Amygdala (tissue), 56 donors: ENCODE measurements at places on chromosomes 11 and 22.

DNA sequence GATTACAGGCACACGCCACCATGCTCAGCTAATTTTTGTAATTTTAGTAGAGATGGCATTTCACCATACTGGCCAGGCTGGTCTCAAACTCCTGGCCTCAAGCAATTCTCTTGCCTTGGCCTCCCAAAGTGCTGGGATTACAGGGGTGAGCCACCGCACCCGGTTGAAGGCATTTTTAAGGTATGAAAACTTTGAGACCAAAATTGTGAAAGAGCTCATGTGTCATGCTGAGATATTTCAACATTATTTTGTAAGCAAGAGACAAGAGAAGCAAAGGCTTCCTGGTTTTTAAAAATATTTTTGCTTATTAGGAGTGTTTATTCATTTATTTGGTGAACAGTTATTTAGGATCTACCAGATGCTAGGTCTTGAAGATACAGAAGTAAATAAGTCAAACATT lies 6.8 kb downstream of the NHERF4 start:
- DNase-seq = no peak

DNA sequence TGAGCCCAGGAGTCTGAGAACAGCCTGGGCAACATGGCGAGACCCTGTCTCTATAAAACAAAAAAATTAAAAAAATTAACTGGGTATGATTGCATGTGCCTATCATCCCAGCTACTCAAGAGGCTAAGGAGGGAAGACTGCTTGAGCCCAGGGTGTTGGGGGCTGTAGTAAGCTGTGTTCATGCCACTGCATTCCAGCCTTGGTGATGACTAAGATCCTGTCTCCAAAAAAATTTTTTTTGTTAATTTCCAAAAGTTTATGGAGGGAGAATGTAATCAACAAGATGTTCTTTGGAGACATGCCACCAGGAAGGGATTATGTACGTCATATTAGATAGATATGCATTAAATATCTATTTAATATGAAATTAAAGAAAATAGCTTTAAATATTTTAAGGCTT lies 267.5 kb downstream of the SBF2 start:
- DNase-seq = no peak

DNA sequence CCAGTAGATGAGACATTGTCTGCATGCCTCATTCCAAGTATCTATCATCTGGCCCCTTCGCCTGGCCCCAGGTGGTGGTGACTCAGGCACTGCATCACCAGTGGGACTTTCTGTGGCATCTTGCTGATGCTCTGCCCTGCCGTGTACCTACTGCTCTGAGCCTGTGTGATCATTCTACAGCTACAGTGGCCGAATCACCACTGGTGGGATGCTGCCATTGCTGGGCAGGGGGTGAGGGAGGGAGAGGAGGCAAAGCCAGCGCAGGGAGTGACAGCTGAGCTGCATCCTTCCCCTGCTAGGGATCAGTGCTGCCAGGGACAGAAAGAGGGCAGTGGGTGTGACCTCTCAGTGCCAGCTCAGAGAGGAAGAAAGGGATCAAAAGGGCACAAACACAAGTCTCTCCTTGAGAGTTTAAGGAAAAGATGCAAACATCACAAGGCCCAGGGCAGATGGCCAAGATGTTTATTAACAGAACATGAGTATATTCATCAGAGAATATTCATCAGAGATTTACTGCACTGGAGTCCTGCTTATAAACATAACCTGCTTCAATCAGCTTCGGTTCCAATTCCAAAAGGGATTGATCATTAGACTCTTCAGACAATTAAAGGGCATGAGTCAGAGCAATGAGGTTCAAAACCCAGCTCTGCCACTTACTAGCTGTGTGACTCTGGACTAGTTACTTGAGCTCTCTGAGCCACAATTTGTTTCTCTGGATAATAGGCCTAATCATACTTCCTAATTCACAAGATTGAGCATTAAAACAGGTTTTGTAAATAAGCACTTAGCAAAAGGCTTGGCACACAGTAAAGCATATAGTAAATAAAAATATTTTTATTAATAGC lies 109.8 kb downstream of the NAT10 start:
- DNase-seq = no peak

GRCh38 chr22:21028277-21029251 lies 3.8 kb downstream of the SLC7A4 start:
- no peak for DNase-seq

DNA sequence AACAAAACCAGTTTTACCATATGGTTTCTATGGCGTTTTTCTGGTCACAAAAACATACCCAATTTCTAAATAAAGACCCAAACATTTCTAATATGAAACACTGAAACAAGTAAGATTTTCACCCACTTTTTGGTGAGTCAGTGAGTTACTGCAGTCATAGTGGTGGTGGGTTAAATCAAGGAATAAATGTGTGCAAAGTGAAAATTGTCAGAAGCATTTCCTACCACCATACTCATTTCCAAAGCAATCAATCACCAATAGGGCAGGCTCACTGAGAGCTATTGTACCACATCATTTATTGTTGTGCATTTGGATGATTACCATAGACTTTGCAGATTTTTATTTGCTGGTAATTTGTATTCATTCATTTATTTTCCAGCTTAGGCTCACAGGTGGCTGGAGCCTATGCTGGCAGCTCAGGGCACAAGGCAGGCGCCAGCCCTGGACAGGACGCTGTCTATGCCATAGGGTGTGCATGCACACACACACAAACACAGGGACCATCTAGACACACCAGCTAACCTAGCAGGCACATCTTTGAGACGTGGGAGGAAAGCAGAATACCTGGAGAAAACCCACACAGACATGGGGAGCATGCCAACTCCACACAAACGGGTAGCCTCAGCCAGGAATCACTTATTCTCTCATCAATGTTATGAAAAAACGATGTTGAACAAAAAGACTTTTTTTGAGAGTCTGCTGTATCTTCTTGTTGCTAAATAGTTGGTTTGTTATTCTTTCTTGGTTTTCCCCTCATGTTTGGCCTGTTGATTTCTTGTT lies 5.1 kb downstream of the FAM118B start:
- no peak for DNase-seq

DNA sequence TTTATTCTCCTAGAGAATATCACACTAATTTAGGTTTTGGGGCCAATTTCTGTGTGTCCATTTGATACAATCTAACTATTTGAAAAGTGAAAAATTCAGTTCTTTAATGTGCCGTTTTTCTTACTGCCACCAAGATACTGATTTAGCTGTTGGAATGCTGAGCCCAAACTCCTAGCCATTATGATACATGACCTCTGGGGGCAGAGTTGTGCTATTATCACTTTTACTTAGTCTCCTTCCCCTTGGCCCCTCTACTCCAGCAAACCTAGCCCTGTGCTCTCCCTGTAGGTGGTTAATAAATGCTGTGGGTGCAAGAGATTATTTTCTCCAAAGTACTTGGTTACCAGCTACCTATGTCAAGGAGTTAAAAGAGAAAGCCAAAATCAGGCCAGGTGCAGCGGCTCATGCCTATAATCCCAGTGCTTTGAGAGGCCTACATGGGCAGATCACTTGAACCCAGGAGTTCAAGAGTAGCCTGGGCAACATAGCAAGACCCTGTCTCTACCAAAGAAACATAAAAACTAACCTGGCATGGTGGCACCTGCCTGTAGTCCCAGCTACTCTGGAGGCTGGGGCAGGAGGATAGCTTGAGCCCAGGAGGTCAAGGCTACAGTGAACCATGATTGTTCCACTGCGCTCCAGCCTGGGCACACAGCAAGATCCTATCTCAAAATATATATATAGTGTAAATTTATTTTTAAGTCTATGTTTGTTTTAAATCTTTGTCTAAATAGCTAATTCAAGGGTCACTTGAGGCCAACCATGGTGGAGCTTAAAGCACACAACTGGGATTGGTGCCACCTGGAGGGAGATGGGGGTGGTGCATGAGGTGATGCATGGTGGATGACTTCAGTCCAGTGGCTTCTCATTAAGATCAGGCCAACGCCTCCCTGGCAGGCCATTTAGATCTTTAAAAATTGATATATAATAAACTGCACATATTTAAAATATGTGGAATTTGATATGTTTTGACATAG lies 193.2 kb upstream of the PLET1 start:
- DNase-seq = no peak

DNA sequence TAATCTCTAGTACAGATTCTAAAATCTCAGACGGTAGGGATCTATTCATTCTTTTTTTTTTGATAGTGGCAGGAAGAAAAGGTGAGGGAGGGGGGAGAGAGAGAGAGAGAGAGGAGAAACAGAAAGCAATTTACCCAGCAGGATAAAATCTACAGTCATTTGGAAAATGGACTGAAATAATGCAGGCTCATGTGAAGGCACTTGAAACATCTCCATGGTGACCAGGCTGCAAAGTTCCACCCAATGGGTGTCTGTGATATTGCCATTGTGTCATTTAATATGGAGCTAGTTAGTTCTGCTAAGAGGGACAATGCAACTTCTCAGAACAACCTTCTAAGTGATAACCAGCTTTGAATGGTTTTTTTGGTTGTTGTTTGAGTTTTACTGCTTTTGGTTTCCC lies 165.2 kb upstream of the RAG2 start:
- no peak for DNase-seq

DNA sequence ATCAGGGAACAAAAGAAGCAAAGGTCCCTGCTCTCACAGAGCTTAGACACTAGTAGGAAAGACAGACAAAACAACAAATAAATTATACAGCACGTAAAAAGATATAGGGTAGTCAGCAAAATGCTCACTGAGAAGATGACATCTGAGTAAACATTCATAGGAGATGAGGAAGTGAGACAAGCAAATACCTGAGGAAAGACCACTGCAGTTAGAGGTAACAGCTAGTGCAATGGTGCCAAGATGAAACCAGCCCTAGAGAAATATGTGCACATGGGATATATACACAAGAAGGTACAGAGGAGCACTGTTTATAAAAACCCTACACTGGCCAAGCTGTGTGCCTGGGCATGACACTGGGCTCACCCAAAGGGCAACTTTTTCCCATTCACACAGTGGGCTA lies 9.8 kb downstream of the CYP2R1 start:
- DNase-seq = no peak

- no peak for DNase-seq
Observed at GRCh38 chr22:47171441-47172221, 409.2 kb downstream of the TBC1D22A start.

GRCh38 chr11:11979488-11980117 lies 28.8 kb downstream of the DKK3 start:
- no peak for DNase-seq

- peak; percentile 86 for DNase-seq
Observed at GRCh38 chr11:12914400-12914912, 94.7 kb upstream of the RASSF10 start.

DNA sequence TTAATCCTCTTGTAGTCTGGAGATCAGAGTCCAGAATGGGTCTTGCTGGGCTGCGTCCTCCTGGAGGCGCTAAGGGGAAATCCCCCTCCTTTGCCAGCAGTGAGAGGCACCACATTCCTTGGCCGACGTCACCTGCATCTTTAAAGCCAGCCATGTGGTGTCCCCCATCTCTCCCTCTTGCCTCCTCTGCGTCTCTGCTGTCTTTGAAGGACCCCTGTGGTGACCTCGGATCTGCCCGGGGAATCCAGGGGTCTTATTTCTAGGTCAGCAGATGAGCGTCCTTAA lies 27.2 kb upstream of the PARVB start:
- no peak for DNase-seq

DNA sequence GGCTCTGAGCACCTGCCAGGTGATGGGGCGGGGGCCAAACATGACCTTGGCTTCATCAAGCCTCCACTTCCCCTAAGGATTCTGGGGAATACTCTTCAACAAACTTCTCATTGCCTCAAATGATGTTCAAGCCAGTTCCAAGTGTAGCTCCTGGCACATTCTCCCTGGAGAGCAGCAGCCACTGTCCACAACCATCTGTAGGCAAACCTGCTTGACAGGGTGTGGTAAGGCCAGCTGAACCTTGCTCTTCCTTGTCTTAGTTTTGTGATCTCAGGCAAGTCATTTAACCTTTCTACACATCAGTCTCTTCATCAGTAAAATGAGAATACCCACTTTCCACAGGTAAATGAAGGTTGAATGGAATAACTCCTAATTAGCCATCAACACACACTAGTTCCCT lies 323.3 kb downstream of the TENM4 start:
- no peak for DNase-seq

DNA sequence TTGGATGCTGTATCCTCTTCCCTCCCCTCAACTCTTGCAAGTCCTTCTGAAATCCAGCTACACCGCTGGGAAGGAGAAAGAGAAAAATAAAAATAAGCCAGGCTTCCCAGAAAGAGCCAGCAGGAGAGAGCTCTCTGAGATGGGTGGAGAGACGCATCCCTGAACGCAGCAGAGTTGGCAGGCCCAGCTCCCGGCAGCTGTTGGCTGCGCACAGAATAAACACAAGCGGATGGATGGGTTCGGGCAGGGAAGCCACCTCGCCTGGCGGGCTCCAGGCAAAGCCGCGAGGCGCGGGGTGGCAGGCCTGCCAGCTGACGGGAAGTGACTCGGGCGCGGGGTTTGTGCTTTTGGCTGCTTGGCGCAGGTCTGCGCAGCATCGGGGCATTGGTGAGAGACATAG lies 537.7 kb downstream of the MIAT start:
- no peak for DNase-seq

- DNase-seq = no peak
Observed at GRCh38 chr11:43983221-43983810, 40.9 kb downstream of the C11orf96 start.

- DNase-seq = no peak
Observed at GRCh38 chr11:102464859-102465500, 12.4 kb upstream of the TMEM123 start.

DNA sequence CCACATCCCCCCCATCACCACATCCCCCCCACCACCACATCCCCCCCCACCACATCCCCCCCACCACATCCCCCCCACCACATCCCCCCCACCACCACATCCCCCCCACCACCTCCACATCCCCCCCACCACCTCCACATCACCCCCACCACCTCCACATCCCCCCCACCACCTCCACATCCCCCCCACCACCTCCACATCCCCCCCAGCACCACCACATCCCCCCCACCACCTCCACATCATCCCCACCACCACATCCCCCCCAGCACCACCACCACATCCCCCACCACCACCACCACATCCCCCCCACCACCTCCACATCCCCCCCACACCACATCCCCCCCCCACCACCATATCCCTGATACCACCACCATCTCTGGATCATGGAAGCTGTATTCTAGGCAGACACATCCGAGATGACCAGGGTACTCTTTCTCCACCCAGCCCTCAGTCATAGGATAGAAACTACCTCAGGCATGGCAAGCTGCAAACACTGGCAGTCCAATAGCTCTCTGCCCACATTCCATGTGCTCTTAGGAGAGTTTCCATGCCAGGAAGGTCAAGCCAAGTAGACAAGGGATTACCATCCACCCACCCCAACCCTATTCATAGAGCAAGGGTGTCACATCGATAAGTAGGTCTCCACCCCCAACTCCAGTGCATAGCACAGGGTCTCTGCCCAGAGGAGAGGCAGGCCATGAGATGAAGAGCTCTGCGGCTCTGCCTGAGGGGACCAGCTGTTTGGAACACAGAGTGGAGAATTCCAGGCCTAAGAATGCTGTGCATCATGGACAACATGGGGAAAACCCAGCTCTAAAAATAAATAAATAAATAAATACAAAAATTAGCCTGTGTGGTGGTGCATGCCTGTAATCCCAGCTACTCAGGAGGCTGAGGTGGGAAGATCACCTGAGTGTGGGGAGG lies 33.0 kb upstream of the TEAD1 start:
- DNase-seq = no peak
